SIG-M5 (cell line): ENCODE measurements at places on chromosomes 13 and 19.

- no peak for DNase-seq
Measured at GRCh38 chr13:112890316-112891145, 78.5 kb upstream of the MCF2L start.

GRCh38 chr19:40588926-40589569 is 12.1 kb upstream of the LTBP4 start:
- DNase-seq = no peak

DNA sequence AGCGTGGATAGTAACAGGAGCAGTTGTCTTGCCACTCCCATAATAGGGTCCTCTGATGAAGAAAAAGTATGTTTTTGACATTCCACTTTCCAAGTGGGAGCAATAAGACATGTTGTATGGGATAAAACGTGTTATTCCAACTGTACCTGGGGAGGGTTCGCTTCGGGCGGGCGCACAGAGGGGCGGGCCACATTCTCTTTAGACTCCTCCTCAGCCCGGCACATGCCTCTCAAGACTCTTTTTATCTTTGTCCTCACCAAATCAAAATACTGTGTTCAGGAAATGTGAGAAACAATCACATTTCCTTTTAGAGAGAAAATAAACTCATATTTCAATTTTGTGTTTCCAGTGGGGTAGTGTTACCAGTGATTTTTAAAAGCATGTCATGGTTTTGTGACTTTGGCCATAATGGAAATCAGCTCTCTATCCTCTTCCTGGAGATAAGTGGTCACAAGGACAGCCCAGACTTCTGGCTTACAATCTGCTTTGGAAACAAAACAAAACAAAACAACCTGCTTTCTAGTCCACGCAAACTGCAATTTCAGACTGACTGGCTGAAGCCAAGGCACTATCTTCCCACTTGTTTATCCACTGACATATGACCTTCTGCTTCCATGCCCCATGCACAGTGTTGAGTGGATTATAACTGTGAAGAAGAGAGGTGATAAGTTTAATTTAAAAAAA is 276.1 kb downstream of the NALCN start:
- no peak for DNase-seq

DNA sequence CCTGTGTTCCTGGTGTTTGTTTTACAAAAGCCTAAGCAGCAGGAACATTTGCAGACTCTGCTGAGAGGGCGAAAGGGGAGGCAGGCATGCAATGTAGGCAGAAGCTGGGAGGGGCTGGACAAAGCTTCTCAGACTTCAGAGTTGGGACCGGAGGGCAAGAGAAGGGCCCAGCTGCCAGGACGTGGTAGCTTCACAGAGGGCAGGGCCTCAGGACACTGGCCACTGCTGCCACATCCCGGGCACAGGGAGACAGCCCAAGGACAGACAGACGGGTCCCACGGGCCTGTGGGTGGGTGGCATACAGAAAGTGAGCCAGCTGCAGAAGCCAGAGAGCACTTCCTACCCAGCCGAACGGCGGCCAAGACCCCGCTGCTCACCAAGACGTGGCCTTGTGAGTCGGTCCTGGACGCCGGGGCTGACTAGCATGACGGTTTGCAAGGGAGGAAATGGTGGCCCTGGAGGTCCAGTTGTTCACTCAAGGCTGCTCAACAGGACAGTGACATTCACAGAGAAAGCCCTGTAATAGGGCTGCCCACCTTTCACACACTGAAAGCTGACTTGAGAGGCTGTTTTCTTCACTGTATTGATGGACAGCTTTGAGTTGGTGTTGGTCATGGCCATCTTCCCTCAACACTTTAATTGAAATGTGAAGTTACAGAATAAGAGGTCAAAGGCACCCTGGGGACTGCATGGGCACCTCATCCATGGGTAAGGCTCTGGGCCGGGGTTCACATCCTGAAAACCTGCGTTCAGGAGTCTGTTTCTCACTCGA is 23.7 kb upstream of the TFDP1 start:
- DNase-seq = no peak

GRCh38 chr13:35480346-35480745 is 3.9 kb upstream of the MAB21L1 start:
- no peak for DNase-seq

DNA sequence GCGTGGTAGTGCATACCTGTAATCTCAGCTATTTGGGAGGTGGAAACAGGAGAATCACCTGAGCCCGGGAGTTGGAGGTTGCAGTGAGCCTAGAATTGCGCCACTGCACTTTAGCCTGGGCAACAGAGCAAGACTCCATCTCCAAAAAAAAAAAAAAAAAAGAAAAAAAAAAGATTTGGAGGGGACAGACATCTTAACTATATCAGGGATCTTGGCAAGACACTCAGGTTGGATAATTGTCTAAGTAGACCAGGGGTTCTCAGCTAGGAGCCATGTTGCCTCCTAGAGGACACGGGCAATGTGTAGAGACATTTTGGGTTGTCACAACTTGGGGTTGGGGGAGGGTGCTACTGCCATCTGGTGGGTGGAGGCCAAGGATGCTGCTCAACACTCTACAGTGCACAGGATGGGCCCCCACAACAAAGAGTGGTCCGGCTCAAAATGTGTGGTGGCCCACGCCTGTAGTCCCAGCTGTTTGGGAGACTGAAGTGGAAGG is 1.9 kb upstream of the ZNF580 start:
- DNase-seq = no peak

- no peak for DNase-seq
Measured at GRCh38 chr13:26705536-26705935, 55.0 kb downstream of the GPR12 start.

DNA sequence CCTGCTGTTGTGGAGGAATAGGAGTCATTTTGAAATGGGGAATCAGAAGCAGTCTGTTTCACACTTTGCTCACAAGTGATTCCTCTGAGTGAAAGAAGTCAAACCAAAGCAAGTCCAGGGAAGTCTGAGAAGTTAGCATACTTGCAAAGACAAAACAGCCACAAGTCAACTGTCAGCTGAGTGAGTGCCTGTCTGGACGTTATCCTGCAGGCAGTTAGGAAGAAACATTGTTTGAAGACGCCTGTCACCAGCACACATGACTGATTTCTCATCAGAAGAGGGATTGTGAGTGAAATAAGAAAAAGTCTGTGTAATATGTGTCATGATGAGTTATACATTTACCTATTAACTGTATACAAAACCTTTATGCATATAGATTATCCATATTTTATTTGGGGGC is 153.5 kb downstream of the KCNRG start:
- no peak for DNase-seq

- DNase-seq = no peak
Measured at GRCh38 chr13:49278211-49278610, 30.5 kb downstream of the CDADC1 start.
